Urothelium cell line (cell line): ENCODE measurements at places on chromosomes 16 and 17.

GRCh38 chr17:46911311-46911710, 11.6 kb upstream of the GOSR2 start:
- DNase-seq: no peak

- DNase-seq: no peak
Measured at GRCh38 chr17:50582741-50583140, 22.2 kb downstream of the CACNA1G start.

DNA sequence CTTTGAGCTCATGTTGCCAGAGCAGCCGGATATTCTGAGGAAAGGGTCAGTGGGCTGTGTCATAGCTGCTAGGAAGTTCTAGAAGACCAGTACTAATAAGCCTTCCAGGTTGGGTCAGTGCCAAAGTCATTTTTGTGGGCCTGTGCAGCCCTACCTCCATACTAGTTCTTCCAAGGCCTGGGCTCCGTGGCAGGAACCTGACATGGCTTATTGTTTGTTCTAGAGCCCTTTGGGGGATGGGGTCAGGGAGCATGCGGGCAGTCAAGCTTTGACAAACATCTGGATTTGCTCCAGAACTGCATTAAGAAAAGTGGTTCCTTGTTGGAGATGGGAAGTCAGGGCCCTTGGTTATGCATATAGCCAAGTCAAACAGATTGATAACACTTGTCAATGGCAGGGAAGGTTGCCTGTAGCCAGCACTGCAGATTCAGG, 7.6 kb downstream of the ALKBH5 start:
- no peak for DNase-seq

DNA sequence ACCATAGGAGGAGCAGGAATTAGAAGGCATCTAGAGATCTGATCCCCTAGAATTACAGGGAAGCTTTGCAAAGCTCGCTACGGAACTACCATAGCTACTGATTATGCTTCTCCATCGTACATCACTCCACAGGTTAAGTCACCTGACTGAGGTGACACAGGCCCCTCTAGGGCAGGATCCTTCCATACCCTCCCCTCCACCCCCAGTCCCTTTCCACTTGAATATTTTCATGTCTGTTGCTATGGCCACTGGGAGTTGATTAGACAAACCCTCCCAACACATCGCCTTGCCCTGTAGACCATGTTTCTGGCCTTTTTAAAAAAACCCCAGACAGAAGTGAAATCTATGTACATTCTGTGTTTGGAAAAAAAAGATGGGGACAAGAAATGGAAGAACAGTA, 287.1 kb downstream of the SOX9 start:
- DNase-seq: no peak

- no peak for DNase-seq
Measured at GRCh38 chr16:48507391-48507790, 102.6 kb downstream of the N4BP1 start.

DNA sequence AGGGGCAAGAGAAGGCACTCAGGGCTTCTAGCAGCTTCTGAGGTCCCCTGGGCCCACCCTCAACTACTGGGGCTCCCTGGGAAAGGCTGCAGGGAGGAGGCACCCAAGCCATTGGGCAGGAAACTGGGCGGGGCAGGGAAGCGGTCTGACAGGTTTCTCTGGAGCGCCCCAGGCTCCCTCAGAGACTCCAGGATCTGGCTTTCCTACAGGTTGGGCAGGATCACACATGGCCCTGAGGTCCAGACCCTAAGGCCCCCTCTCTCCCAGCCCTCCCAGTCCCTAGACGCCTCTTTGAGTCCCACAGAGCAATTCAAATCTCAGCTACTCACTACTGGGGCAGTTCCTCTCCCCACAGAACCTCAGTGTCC, 14.3 kb downstream of the JUP start:
- no peak for DNase-seq

DNA sequence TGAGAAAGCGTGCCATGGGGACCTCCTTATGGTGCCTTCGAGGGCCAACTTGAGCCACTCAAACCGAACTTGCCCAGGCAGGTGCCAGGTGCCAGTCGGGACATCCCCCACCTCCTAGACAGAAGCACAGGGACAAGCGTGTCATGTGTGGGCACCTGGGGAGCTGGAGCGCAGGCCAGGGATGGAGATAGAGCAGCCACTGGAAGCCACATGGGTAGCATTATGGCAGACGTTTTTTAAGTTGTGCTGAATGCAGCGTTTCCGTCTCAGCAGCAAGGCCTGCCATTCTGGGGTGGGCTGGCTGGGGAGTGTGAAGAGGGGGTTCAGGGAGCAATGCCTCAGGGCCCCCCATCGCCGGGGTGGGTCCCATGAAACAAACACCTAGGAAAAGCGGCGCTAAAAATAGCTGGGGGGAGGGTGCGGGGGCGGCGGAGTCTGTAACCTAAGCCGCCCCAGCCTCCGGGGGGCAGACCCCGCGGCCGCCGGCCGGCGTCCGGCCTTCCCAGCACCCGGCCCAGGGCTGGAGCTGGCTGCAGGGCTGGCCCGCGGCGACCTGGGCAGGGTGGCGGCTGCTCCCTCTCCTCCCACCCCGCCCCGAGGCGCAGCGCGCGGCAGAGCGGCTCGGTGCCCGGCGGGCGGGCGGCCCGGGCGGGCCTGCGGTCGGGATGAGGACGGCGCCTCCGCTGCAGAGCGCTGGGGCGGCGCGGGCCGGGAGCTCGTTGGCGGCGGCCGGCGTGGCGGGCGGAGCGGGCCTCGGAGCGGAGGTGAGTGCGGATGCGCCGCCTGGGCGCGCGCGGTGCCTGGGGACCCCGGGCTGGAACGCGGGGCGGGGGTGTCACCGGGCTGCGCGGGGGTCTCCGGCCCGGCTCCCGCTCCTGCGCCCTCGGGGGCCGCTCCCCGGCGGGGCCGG, at the start of gene ZNF469:
Gene ZNF469 (plus strand): TSS at position 469 of the 910 bp plus-strand sequence. CDS start 44,512 bp downstream, outside the sequence.
- DNase-seq: peak; percentile 66

GRCh38 chr16:35203636-35204035, 1744.2 kb downstream of the TP53TG3F start:
- no peak for DNase-seq

GRCh38 chr17:74019271-74019670, 184.2 kb upstream of the RPL38 start:
- no peak for DNase-seq

DNA sequence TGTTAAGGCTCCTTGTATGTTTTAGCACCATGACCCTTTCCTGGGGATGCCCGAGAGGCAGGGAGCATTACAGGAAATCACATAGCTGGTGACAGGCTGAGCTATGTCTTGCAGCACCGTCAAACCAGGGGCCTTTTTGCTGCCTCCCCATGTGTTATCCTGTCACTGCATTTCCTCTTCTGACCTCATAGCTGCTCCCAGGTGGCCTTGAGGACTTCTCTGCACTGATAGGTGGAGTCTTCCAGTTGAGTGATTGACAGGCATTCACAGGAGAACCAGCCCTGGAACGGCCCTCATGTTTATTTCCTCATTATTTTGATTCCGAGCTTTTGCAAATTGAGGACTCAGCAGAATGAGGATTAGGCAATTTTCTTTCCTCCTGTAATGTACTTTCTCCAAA, 349.6 kb downstream of the HAPSTR1 start:
- no peak for DNase-seq

GRCh38 chr17:7562208-7562605, 488 bp downstream of the SENP3 start:
- DNase-seq: no peak

DNA sequence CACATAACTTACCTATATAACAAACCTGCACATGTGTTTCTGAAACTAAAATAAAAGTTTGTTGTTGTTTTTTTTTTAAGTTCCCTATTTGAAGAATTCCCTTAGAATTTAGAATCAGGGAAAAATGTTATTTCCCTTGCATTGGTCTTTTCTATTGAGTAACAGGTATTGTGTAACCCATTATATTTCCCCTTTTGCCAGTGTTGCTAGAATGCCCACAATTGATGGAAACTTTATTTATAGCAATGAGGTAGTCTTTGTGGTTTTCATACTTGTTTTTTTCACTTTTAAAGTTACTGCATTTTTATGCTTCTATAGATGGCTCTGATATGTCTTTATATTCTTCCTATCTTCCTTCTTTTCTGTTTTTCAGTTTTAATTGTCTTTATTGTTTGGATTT, 3.9 kb downstream of the NLRP1 start:
- DNase-seq: no peak
